D721Med (cell line): ENCODE measurements at places on chromosomes 2 and 18.

GRCh38 chr2:13524492-13524891 lies 807.8 kb downstream of the TRIB2 start:
- no peak for DNase-seq

DNA sequence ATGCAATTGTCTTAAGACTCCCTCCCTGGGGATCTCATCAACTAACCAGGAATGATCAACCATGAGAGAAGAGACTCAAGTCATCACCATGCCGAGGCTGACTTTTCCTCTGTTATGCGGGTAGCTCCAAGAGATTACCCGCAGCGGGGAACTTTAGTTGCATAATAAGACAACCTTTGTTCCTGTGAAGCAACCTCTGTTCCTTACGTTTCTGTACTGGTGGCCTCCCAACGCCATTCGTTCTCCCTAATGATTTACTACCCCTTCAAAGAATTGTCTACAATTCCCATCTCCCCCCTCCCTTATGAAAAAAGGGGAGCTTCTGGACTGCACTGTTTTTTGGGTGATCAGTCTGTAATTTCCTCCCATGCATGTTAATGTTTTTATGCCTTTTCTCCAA lies 66.1 kb upstream of the LRPPRC start:
- no peak for DNase-seq

DNA sequence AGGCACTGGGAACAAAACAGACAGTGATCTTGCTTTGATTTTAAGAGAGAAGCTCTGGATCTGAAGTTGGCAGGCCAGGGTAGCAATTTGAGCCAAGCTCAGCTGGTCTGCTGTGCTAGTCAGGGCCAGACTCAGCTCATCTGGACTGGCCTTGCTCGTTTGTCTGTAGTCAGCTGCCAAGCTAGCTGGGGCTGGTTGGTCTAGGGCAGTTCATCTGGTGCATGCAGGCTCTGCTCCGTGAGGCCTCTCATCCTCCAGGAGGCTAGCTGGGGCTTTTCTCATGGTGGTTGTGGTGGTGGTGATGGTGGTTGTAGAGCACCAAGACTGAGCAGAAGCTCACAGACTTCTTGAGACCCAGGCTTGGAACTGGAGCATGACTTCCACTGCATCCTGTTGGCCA lies 10.3 kb downstream of the FBLN7 start:
- DNase-seq = no peak

DNA sequence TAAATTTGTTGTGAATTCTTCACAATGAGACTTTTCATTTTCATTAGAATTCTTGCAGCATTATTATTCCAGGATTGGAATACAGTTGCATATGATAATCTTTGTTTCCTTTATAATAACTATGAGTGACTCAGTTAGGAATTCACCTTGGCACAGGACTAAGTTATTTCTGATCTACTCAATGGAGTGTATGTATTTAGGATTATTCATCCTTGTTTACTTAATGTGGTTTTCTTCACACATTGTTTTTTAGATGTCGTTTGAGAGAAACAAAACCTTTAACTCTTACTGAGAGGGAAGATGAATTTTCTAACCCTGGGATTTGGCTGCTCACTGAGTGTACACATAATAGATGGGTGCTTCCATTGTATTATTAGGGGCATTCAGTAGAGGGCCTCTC lies 970.1 kb downstream of the DPP10 start:
- no peak for DNase-seq

DNA sequence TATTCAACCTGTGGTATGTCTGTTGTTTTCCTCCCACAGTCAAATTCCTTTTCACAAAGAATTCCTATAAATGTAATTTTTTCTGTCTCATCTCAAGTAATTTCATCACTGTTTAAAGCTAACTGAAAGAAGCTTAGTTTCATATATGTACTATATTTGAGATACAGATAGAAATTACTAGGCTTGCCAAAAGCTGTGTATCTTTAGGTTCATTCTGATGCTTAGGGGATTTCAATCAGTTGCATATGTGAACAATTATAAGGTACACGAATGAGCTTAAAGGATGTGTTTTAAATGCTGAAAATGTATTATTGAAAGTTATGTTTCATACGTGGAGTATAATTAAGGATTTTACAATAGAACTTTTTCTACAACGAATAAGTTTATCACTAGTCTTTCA lies 59.2 kb upstream of the DSG1 start:
- no peak for DNase-seq

- DNase-seq = no peak
Observed at GRCh38 chr18:40215979-40216378, 1739.1 kb upstream of the PIK3C3 start.

DNA sequence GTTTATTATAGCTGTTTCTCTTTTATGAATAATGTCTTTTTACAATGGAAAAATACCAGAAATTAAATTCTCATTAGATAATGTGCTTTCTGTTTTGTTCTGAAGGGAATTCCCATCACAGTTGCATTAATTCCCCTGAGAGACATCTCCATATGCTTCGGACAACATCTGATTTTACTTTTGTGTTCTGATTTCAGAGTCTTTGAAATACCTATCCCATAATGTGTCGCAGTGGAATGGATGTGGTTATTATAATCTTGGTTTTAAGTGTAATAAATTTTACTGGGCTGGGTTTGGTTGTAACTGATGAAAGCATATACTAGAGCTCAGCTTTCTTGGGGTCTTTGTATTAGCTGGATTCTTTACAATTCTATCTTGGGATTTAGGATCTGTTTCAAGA lies 12.5 kb downstream of the SPTBN1 start:
- no peak for DNase-seq

GRCh38 chr2:164903951-164904350 lies 51.4 kb downstream of the SLC38A11 start:
- DNase-seq = no peak

DNA sequence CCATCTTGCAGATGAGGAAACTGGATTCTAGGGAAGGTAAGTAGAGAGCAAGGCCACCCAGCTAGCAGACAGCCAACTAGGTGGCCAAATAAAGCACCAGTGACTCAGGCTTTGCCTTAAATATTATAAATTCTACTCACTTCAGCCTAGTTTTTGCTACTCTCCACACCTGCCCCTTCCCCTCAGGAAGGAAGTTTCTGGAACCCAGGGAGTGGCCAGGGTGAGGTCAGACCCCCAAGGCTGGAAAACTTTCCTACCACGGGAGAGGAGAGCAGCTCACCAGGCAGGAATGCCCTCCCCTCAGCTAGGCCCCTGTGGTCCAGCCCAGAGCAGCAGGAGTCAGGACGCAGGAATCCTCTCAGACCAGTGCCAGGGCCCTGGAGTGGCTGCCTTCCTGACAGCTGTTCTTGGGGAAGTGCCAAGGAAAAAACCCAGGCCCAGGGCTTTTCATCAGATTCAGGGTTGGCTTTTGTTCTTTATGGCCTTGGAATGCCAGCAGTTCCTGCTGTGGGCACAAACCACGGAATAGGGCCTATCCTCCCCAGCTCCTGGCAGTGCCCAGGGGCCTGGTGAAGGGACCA lies 5.1 kb upstream of the PAX8 start:
- DNase-seq = no peak

DNA sequence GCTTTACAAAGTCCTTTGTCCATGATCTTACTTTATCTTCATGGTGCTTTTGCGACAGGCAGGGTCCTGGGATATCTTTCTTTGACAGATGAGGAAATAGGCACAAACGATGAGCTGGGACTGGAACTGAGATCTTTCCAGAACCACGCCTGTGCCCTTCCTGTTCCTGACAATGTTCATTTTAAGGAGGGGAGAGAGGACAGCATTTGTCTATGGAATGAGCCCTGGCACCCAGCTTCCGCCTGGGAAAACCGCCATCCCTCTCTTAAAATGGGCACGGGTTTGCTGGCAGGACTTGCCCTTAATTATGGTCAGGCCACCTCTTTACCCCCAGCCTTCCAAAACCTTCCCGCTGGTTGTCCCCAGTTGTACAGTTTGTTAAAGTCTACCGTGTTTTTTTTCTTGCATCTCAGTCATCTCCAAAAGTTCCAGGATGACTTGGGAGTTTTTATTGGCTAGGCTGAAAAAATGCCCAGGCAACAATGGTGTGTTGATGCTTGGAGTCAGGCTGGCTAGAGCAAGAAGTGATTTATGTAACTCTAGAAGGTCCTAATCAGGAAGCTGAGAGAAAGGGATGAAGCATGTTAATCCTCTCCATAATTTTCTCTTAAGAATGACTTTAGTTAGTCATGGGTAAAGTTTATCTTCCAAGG lies 264.9 kb upstream of the EPAS1 start:
- DNase-seq = no peak

DNA sequence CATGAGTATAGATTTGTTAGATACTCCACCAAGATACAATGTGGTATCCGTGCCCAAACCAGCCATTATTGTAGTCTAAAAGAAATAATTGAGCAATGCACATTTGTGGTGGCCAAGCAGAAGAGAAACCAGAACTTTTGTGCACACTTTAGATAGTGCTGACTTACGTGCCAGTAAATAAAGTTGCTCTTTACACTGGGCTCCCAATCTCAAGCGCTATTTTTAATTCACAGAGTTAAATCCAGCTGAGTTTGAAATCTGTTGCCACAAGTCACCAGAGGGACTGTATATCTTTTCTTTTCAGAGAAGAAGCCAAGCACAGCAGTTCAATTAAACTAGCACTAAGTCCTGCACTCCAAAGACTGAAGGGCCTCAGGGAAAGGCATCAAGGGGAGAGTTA lies 680.4 kb downstream of the TDRD15 start:
- no peak for DNase-seq
